CD8-positive, alpha-beta memory T cell (primary cell): ENCODE measurements at places on chromosomes 13 and 19. TPM values are rescaled to one million over a fixed set of nuclear protein-coding genes. Genes with fewer than 3 reads are reported as not detected.
A peak's percentile ranks its signal among the peaks of the same experiment; 100 is the strongest.

DNA sequence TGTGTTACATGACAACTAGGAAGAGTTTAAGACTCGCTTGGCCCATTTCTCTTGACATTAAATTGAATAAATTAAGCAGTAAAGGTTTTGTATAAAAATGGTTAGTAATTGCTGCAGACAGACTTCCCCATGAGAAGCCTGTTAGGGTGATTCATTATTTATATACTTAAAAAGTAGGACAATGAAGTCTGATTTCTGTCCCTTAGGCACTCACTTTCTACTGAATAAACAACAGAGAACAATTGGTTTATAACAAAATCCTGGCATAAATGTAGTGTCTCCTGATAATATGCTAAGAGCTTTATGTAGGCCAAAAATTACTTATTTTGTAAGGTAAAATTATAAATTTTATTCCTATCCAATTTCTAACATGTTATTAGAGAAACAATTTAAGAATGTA, 2138.5 kb upstream of the PCDH20 start:
- H3K36me3 ChIP-seq: no peaks in the 10 kb centered on the region
- no peak overlapping the region for H3K27ac ChIP-seq
- H3K4me1 ChIP-seq: no peaks in the 10 kb centered on the region
- no peak overlapping the region for H3K4me3 ChIP-seq

GRCh38 chr13:111021270-111021669, 93.8 kb upstream of the ARHGEF7 start:
- H3K4me3 ChIP-seq: no peak overlapping the region
- H3K27ac ChIP-seq: no peak overlapping the region
- no peaks in the 10 kb centered on the region for H3K36me3 ChIP-seq
- H3K4me1 ChIP-seq: no peaks in the 10 kb centered on the region
- DNase-seq: no peak

DNA sequence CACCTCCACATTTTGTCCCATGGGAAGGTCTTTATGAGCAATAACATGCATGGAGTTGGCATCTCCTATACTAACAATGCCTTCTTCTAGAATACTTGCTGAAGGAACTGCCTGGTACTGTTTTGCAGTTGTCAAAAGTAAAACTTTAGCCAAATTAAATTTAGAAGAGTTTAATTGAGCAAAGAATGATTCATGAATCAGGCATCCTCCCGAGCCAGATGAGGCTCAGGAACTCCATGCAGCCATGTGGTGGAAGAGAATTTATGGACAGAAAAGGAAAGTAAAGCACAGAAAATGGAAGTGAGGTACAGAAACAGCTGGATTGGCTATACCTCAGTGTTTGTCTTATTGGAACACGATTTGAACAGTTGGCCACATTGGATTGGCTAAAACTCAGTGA, 1081.9 kb downstream of the SLITRK1 start:
- no peak overlapping the region for H3K27ac ChIP-seq
- H3K4me3 ChIP-seq: no peak overlapping the region
- DNase-seq: no peak
- no peaks in the 10 kb centered on the region for H3K36me3 ChIP-seq
- no peaks in the 10 kb centered on the region for H3K27me3 ChIP-seq

DNA sequence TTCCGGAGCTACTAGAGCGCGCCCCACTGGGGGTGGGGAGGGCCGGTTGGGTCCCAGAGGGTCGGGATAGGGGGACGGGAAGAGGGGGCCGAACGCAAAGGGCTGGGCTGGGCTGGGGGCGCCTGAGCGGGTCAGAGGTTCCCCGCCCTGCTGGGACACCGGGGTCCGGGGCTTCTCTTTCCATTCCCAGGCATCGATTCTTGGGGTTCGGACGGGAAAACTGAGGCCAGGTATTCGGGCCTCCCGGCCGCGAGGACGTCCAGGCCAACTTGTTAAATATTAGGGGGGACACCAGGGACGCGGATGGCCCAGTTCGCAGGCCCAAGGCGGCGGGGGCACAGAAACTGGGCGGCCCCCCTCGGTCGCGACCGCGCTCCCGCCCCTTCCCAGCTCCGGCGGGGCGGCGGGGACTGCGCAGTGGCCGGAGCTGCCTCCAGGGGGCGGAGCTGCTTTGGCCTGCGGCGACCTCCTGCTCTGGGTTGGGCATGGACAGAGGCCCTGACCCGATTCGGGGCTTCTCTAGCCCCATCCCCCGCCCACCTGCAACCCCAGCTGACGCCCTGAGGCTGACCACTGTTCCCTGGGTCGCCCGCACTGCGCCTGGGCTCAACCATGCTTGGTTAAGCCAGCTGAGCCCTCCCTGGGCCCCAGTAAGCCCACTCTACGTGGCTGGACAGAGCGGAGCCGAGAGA, 1.2 kb upstream of the KLF16 start:
- no peaks in the 10 kb centered on the region for H3K36me3 ChIP-seq
- H3K4me1 ChIP-seq: peaks cover 25% of the 10 kb centered on the region
- peak overlapping the region; percentile 79 for H3K27ac ChIP-seq
- peak overlapping the region; percentile 66 for H3K4me3 ChIP-seq

Gene ZNF561
- 35.9 TPM for total RNA-seq

Gene CYP4F12
- 1.3 TPM for total RNA-seq

Gene HIF3A
- total RNA-seq: not detected

Gene PBX4
- total RNA-seq: 15.0 TPM

Gene C1QTNF9B
- not detected for total RNA-seq
